Skin of body (tissue), 3 donors: ENCODE measurements at places on chromosomes 4 and X.

GRCh38 chrX:33307911-33308354, 96.6 kb upstream of the DMD start:
- peak; percentile 80 for DNase-seq

DNA sequence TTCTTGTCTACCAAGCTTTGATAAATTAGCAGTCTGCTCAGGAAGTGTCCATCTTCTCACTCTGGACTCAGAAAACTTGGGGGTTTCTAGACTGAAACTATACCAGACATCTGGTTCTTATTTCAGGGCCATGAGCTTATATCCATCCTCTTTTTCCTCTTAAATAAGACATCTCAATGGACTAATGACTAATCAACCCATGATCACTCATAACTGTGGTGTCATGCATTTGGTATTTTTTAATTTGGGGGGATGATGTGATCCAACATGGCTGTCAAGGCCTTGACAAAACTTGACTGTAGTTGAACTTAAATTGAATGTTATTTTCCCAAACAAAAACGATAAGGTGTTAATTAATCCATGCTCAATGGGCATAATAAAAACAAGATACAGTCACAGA, 87.8 kb downstream of the GPRASP3 start:
- no peak for DNase-seq

GRCh38 chr4:173025131-173025530, 143.5 kb upstream of the GALNT7 start:
- DNase-seq: peak; percentile 20

- no peak for DNase-seq
Observed at GRCh38 chrX:39950018-39950688, 147.6 kb downstream of the BCOR start.

- DNase-seq: no peak
Observed at GRCh38 chr4:24394041-24394440, 190.3 kb downstream of the DHX15 start.

- DNase-seq: no peak
Observed at GRCh38 chr4:6367371-6367851, 97.8 kb downstream of the WFS1 start.

DNA sequence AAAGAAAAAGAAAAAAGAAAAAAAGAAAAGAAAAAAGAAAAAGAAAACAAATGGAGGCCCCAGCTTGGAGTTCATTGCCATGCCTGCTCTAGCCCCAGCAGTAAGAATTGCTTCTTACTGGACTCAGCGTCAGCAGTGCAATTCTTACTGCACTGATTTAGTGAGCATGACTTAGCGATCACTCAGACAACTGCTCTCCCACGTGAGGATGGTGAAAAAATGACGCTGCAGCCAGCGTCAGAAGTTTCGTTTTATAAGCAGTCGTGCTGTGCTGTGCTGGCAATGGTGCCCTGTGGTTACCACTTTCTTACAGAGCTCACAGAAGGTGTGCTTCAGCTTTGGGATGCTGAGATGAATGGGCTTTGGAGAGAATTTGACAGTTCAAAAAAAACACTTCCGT, 68.3 kb upstream of the DDX3X start:
- DNase-seq: no peak

DNA sequence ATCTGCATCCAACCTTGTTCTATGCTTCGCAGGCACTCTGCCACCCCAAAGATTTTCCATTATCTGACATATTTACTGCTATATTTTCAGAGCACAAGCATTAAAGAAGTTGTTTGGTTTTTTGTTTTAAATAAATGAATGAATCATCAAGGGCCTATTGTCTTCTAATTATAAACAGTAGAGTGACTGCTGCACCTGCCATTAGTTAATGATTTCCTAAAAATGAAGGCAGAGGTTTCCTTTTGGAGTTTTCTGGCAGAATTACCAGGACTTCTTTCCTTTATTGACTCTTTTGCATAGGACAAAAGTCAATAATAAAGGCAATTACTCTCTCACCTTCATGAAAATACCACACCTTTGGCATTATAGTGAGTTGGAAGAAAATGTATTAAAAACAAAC, 238.1 kb downstream of the INPP4B start:
- DNase-seq: no peak

DNA sequence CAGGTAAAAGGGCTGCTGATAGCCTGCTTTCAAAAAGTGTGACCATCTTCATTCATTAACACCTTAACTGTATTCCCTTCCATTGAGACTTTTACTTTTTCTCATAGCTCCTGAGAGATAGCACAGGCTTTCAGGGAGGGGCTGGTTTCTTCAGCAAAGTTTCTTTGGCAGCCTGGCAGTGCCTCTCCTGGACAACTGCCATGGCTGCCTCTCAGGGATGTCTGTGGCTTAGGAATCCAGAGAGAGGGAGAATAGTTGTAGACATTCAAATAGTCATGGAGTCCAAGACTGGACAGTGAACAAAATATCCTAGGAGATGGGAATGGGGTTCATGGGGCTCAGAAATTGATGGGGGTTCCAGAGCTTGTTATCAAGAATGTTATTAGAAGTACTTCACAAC, 81.1 kb downstream of the FAM47B start:
- no peak for DNase-seq

DNA sequence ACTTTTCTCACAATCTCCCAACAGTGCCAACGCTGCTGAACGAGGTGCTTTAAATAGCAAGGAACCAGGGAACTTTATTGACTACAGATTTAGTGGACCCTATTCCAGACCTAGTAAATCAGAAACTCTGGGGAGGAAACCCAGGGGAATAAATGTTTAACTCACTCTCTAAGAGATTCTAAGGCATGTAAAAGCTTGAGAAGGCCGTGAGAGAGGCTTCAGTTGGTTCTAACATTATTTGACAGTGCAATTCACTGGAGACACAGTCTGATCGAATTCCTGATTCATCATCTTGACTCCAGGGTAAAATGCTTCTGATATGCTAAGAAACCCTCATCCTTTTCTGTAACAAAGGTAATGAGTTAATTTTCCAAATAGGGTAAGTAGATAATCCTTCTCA, 494.4 kb downstream of the KCNIP4 start:
- DNase-seq: no peak

DNA sequence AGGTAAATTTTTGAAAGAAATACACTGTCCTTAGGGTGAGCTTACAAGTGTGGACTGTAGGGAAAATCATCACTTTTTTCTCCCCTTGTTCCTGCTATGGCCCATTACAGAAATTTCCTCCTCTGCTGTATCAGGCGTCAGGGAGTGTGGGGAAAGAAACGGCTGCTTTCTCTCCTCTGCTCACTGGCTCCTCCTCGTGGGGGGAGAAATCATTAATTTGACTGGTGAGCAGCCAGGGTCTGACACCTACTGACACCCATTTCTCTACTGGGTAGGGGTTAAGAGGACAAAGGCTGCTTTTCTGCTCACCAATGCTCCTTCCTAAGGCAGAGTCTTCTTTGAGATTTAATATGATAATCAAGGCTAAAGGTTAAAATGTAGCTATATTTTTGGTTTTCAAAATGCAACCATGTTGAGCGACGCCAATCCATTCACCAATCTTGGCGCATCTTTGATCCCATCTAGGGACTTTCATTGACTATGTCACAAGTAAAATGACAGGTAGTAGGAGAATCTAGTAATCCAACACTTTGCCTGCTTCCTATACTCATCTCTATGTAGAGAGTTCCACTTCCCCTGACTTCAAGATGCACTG, 25.1 kb downstream of the SETD7 start:
- DNase-seq: no peak

GRCh38 chr4:84535901-84536300, 36.8 kb upstream of the NKX6-1 start:
- no peak for DNase-seq

GRCh38 chr4:169573889-169574288, 38.5 kb downstream of the NEK1 start:
- DNase-seq: no peak

GRCh38 chr4:16726368-16727050, 171.9 kb downstream of the LDB2 start:
- DNase-seq: no peak

DNA sequence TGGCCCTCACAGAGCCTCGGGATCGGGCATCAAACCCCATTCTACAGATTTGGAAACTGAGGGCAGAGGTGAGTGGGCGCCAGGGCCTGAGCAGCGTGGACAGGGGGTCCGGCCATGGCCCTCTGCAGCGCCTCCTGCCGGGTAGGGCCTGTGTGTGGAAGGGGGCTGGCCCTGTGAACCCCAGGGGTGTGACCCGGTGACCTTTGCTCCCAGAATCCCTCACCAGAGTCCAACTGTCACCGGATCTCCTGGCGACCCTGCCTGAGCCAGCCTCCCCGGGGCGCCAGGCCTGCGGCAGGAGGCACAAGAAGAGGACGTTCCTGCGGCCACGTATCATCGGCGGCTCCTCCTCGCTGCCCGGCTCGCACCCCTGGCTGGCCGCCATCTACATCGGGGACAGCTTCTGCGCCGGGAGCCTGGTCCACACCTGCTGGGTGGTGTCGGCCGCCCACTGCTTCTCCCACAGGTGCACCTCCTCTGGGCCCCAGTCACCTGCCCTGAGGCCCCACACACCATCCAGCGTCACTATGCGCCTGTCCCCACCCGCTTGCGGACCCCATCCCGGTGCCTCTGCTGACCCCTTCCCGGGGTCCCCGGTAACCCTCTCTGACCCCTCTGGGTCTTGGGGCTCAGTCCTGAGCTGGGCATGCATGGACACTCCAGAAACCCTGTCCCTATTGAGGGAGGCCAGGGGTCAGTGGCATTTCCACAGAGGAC, 4.2 kb downstream of the HGFAC start:
- no peak for DNase-seq

GRCh38 chrX:117996408-117996807, 120.2 kb downstream of the KLHL13 start:
- DNase-seq: no peak

DNA sequence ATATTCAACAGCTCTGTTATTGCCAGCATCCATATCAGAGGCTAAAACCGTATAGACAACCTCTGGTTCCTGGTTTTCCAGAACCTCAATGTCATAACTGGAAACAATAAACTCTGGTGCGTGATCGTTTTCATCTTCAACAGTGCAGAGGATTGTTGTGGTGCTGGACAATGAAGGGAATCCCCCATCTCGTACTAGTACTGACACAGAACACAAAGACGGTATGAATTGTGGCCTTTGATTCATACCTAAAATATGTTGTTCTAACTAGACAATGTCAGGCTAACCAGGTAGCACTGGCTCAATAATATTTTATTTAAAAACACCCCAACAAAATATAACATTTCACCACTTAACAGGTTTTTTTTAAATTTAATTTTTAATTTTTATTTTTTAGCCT, 186.9 kb downstream of the DCHS2 start:
- DNase-seq: no peak

DNA sequence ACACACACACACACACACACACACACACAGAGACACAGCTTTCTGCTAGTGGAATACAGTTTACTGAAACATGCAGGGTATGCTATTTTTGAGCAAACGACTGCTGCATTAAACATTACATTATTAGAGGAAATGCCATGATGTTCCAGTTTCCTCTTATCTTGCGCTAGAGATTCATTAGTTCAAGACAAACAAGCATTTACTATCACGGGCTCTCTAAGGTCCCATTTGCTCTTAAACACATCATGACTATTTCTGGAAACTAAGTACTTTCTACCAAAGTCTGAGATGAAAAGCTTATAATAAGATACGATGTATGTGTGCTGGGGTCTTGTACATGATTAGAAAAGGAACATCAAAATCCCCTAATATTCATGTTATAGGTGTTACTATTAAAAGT, 48.8 kb downstream of the RPS3A start:
- DNase-seq: no peak

DNA sequence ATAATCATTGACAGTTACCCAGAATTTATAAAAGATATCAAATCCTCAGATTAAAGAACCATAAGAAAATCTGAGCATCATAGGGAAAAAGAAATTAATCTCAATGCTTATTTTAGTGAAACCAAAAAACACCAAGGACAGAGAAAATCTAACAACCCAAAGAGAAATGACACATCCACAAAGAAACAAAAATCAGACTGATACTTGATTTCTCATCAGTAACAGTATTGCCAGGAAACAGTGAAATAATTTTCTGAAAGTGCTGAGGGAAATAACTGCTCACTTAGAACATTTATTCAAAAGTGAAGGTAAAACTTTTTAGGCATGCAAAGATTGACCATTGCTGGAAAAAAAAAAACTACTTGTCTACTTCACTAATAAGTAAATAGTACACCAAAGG, 10.6 kb downstream of the MOSPD2 start:
- DNase-seq: no peak

GRCh38 chrX:6210230-6210629, 18.4 kb downstream of the NLGN4X start:
- no peak for DNase-seq

DNA sequence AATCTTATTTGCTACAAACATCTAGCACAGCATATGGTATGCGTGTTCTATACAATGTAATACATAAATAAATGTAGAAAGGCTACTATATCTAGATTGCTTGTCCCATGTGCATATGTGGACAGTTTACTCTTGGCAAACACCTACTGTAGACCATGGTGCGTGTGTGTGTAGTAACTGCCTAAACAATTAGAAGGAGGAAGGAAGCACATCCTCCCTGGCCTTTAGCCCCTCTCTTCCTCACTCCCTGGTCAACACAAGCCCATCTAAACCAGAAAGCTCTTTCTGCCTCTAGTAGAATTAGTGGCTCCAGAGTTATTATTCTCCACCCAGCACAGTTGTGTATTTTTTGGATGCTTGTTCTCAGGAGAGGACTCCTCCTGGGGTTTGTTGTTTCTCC, 73.9 kb downstream of the KDR start:
- DNase-seq: peak; percentile 8

DNA sequence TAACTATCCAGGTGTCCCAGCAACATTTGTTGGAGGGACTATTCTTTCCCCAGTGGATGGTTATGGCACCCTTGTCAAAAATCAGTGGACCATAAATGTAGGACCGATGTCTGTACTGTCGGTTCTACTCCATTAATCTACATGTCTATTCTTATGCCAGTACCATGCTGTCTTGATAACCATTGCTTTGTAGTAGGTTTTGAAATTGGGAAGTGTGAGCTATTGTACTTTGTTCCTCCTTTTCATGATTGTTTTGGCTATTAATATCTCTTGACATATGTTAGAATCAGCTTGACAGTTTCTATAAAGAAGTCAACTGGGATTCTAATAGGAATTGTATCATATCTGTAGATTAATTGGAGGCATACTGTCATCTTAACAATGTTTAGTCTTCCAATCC, 112.7 kb downstream of the HNRNPD start:
- no peak for DNase-seq

DNA sequence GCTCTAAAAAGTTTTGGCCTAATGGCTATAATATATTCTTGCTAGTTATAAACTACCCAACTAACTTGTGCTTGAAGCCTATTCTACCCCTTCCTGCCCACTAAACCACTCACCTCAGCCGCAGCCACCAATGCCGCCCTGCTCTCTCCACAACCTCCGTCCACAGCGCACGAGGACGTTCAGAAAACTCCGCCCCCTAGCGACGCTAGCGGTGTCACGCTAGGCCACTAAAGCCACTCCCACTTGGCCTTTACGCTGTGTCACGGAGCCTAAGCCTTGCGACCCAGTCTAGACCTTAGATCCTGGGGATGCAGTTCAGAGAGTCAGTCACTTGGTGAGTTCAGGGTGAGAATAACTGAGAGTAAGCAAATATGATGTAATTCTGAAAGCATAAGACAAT, at the start of gene TEX11:
Gene TEX11, minus strand, starts transcription at position 171 of the 400 bp plus-strand sequence. CDS start 922 bp downstream, outside the sequence.
- DNase-seq: no peak

GRCh38 chr4:33071535-33071934, 2351.4 kb downstream of the PCDH7 start:
- DNase-seq: peak; percentile 61

GRCh38 chr4:175252642-175253041, 334.5 kb downstream of the ADAM29 start:
- DNase-seq: no peak

- no peak for DNase-seq
Observed at GRCh38 chr4:185151296-185151695, 8.2 kb downstream of the SLC25A4 start.
